ENCODE measurements at places on chromosomes 1 and 21. TPM values are rescaled to one million over a fixed set of nuclear protein-coding genes. Genes with fewer than 3 reads are reported as not detected.

DNA sequence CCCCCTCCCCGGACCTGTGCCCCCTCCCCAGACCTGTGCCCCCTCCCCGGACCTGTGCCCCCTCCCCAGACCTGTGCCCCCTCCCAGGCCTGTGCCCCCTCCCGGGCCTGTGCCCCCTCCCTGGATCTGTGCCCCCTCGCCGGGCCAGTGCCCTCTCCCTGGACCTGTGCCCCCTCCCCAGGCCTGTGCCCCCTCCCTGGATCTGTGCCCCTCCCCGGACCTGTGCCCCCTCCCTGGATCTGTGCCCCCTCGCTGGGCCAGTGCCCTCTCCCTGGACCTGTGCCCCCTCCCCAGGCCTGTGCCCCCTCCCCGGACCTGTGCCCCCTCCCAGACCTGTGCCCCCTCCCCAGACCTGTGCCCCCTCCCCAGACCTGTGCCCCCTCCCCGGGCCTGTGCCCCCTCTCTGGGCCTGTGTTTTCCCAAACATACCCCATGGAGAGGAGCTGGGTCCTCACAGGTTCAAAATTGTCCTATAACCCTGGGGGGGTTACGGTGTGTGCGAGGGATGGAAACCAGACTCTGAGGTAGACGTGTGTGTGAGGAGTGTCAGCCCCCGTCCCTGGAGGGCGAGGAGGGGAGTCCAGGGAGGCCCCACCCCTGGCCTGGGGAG is 47.6 kb upstream of the POFUT2 start:
- H3K4me1 ChIP-seq, result no peaks in the 10 kb centered on the region
- peaks cover 30% of the 10 kb centered on the region for H3K27me3 ChIP-seq
- no peak overlapping the region for H3K4me3 ChIP-seq

- H3K27me3 ChIP-seq, result no peaks in the 10 kb centered on the region
- no peaks in the 10 kb centered on the region for H3K36me3 ChIP-seq
- no peak overlapping the region for H3K4me3 ChIP-seq
- no peak for DNase-seq
- H3K27ac ChIP-seq, result no peak overlapping the region
Measured at GRCh38 chr1:112982328-112982727, 26.3 kb upstream of the SLC16A1 start.

GRCh38 chr1:95982711-95983110 is 738.9 kb upstream of the PTBP2 start:
- no peaks in the 10 kb centered on the region for H3K27me3 ChIP-seq
- no peak for DNase-seq
- H3K4me1 ChIP-seq, result no peaks in the 10 kb centered on the region
- H3K27ac ChIP-seq, result no peak overlapping the region

DNA sequence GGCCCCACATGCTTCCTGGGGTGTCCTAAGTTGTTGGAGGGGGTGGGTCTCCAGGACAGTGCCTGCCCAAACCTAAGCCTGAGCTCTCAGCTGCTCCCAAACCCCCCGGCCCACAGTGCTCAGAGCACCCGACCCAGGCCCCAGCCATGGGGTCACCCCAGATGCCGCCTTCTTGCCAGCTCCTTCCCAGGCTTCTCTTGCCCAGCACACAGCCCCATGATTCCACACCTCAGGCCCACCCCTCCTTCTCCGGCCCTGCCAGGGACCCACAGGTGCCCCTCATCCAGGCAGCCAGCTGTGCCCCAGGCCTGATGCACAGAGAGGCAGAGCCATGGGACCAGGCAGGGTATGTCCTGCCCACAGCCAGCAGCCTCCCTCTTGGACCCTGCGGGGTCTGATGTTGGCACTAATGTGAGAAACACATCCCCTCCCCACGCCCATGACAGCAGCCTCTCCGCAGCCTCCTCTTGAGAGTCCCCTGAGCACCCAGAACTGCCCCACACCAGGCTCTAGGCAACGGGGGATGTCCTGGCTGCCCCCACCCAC is 4.9 kb downstream of the WNT9A start:
- H3K4me1 ChIP-seq, result peaks cover 3% of the 10 kb centered on the region
- H3K27ac ChIP-seq, result no peak overlapping the region
- H3K4me3 ChIP-seq, result no peak overlapping the region
- DNase-seq, result no peak
- H3K36me3 ChIP-seq, result no peaks in the 10 kb centered on the region

DNA sequence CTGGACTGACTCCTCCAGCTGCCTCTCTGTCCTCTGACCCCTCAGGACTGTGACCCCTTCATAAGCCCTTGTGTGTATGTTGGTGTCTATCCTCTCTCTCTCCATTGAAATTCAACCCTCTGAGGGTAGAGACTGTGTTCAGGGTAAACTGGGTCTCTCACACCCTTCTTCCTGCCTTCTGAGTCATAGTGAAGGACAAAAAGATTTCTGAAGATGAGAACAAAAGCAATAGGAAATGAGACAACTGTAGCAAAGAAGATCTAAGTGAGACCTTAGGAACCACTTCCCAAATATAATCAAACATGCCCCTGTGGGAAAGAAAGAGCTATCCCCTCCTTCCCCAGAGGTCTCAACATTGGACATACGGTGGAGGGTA is 16.9 kb downstream of the NUAK2 start:
- DNase-seq, result no peak
- H3K4me3 ChIP-seq, result no peak overlapping the region
- H3K27ac ChIP-seq, result no peak overlapping the region
- H3K36me3 ChIP-seq, result peaks cover 22% of the 10 kb centered on the region

Gene USH2A
- total RNA-seq, result not detected

Gene COL6A1
- total RNA-seq, result 19.0 TPM

Gene LEFTY2
- not detected for total RNA-seq

Data from T-cell (primary cell).